CD4-positive, alpha-beta memory T cell (primary cell): ENCODE measurements at places on chromosomes 13 and 19.

DNA sequence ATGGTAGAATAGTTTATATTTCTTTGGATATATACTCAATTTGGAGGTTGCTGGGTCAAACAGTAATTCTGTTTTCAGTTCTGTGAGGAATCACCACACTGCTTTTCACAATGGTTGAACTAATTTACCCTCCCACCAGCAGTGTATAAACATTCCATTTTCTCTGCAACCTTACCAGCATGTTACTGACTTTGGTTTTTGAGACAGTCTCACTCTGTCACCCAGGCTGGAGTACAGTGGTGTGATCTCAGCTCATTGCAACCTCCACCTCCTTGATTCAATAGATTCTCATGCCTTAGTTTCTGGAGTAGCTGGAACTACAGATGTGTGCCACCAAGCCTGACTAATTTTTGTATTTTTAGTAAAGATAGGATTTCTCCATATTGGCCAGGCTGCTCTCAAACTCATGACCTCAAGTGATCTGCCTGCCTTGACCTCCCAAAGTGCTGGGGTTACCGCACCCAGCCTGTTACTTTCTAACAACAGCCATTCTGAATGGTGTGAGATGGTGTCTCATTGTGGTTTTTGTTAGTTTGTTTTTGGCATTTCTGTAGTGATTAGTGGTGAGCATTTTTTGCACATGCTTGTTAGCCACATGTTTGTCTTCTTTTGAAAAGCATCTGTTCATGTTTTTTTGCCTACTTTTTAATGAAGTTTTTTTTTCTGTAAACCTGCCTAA, 12.5 kb downstream of the ZNF714 start:
- H3K4me3 ChIP-seq: no peak overlapping the region
- DNase-seq: no peak
- H3K4me1 ChIP-seq: no peaks in the 10 kb centered on the region
- H3K27me3 ChIP-seq: no peaks in the 10 kb centered on the region
- no peak overlapping the region for H3K27ac ChIP-seq
- H3K36me3 ChIP-seq: no peaks in the 10 kb centered on the region

DNA sequence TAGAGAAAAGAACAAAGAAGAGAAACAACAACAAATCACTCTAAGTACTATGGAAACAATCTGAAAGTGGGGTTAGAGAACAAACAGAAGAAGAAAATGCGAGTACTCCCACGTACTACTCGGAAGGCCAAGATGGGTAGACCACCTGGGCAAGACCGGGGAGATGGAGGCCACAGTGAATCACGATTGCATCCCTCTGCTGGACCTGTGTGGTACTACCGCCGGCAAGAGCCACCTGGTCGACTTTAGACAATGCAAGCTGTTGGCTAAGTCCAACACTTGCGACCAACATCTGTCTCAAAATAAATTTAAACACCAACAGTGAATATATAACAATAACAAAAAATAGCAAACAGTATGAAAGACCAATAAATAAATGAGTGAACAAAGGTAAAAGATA, 45.5 kb upstream of the ZNF91 start:
- no peaks in the 10 kb centered on the region for H3K4me1 ChIP-seq
- H3K4me3 ChIP-seq: no peak overlapping the region
- H3K36me3 ChIP-seq: no peaks in the 10 kb centered on the region
- no peak for DNase-seq
- H3K27ac ChIP-seq: no peak overlapping the region
- H3K27me3 ChIP-seq: no peaks in the 10 kb centered on the region

DNA sequence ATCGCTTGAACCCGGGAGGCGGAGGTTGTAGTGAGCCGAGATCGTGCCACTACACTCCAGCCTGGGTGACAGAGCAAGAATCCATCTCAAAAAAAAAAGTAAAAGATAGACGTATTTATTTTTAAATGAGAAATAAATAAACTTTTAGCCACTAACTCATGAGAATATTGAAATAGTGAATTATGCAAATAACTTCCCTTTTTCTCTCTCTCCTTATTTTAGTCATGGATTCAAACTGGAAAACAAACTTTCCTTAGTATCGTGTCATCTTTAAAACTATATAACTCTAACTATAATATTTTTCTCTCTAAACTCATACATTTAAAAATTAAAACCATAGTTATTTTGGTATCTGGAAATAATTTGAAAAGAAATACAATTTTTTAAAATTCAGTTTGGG, 96.1 kb downstream of the FRY start:
- no peak overlapping the region for H3K4me3 ChIP-seq
- H3K36me3 ChIP-seq: no peaks in the 10 kb centered on the region
- H3K4me1 ChIP-seq: no peaks in the 10 kb centered on the region
- H3K27me3 ChIP-seq: no peaks in the 10 kb centered on the region

DNA sequence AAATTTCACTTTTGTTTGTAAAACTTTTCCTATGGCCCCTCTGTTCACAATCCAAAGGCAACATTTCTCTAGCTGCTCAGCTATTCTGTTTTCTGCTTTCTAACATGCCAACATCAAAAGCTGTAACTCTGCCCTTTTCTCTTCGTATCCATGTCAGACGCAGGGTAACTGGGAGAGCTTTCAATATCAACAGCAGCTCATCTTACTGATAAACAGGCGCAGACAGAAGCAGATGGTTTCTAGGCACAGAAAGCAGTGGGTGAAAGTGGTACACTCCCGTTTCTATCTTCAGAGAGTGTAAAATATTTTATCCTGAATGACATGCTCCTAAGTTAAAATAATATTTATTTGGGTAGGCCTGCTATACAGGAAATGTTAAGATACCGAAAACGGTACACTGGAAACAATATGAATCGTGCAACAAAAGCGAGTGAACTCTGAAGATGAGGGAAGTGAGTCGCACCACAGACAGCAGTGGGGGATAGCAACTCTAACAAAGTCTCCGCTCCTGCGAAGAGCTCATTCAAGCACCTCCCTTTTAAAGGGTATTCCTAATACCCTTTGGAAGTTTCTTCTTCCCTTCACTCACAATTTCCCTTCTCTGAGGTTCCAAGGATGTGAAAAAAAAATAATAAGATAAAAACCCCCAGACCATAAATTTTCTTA, 798.3 kb downstream of the GPC5 start:
- no peaks in the 10 kb centered on the region for H3K4me1 ChIP-seq
- no peak overlapping the region for H3K4me3 ChIP-seq
- H3K27me3 ChIP-seq: no peaks in the 10 kb centered on the region
- DNase-seq: no peak
- H3K27ac ChIP-seq: no peak overlapping the region
